ENCODE measurements at places on chromosomes 6 and 20. TPM values are rescaled to one million over a fixed set of nuclear protein-coding genes. Genes with fewer than 3 reads are reported as not detected.

The OR2J3 gene
- total RNA-seq: not detected

The CPNE5 gene
- total RNA-seq: 7.8 TPM

The NFKBIE gene
- total RNA-seq: 9.6 TPM

DNA sequence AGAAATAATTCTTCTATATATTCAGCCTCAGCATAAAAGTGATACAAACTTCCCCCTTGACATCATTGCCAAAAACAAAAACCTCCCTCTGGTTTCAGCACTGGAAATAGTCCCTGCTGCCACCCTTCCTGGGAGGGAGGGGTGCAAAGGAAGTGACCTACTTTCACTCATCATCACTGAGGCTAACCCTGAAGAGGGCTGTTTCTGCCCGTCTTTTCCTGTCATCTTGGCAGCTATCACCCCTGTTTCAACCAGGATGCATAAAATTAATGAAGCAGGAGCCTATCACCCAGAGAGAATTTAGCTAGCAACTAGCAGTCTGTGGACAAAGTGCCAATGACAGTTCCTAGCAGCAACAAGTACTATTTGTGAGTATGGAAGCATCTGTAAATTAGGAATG is 397.8 kb downstream of the LAMA2 start:
- DNase-seq: no peak

GRCh38 chr20:62818592-62819493 is 2.0 kb downstream of the COL9A3 start:
- peak; percentile 59 for DNase-seq

DNA sequence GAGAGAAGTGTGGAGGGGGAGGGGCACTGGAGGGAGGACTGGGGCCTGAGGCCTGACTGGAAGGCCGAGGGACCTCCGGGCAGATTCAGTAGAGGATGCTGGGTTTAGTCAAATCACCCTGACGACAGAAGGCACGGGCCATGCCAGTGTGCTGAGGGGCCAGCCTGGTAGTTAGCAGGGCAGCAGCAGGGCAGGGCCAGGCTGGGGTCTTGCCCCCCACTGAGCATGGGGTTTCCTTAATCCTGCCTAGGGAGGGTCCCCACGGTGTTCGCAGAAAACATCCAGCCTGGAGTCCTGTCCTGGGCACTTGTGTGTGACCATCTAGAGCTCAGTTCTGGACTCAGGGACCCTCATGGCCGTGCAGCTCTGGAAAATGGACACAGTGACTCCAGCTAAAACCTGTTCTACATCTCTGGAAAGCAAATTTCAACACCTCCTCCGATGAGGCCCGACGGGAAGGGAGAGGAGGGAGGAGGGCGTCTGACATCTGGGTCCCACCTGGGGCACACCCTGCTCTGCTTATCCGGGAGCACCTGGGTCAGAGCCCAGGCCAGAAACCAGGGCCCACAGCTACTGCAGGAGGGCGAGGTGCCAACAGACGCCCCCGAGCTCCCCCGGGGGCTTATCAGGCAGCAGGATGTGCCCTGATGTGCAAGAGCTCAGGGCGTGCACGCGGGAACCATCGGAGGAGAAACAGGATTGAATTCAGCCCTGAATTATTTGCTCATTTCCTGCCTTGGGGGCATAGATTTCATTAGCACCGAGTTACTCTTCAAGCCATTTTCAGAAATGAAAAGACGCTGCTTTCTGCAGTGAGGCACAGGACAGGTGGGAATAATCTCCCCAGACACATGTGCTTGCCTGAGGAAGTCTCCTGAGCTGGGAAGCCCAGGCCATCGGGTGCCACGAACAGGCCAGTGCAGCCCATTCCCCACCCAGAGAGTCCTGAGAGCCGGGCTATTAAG is 78.0 kb upstream of the MPC1 start:
- no peak for DNase-seq

- no peak for DNase-seq
Measured at GRCh38 chr6:82094166-82094806, 153.3 kb downstream of the IBTK start.

DNA sequence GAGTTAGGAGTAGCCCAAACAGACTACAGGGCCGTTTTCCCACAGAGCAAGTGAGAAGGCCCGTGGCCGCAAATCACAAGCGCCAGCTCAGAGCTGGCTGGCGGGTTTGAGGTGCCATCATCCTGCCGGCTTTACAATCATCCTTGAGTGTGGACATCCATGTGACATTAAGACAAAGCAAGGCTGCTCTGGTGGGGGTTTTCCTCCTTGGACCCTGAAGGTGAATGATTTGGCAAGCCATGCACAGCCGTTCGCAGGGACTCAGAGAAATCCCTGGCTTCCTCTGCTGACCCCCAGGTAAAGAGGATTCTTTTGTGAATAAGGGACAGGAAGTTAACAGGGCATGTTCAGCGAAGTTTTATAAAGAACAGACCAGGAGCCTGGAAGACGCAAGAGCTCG is 137.2 kb downstream of the AGPAT4 start:
- DNase-seq: no peak

Data from left colon (tissue), 2 donors.